GM03348 (cell line): ENCODE measurements at places on chromosomes 3 and 15.

GRCh38 chr3:125154800-125155269 is 57.7 kb downstream of the SLC12A8 start:
- no peak for DNase-seq

GRCh38 chr3:81974751-81975150 is 213.3 kb upstream of the GBE1 start:
- DNase-seq, result no peak

DNA sequence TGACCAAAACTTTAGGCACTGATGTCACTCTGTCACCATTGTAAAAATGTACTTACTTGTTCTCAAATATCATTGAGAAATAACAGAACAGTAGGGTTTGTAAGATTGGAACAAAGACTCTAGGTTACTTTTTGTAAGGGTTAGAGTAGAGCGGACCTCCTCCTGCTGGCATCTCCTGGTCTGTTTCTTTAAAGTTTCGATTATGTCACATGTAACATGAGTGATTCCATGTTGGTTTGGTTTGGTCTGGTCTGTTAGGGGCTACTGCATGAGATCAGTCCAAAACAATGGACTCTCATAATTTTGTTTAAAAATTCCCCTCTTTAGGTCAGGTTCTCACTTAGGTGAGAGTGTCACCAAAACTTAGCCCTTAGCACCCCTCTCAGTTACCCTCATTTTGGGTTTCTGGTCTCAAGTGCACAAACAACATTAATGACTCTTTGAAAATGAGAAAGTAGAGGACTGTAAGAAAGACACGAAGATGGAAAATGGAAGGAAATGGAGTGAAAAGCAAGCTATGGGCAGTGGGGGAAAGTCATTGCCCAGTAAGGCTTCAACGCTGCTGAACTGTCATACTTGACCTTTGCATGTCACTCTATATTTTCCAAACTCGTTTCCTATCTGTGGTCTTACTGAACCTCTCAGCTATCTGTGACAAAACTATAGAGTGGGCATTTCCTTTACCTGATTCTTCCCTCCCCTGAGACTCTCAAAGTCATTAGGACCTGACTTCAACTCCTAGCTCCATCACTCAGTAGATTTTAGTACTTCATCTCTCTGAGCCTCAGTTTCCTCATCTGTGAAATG is 52.7 kb downstream of the LDHAL6B start:
- no peak for DNase-seq

- no peak for DNase-seq
Measured at GRCh38 chr15:27692438-27692837, 406.7 kb downstream of the OCA2 start.

DNA sequence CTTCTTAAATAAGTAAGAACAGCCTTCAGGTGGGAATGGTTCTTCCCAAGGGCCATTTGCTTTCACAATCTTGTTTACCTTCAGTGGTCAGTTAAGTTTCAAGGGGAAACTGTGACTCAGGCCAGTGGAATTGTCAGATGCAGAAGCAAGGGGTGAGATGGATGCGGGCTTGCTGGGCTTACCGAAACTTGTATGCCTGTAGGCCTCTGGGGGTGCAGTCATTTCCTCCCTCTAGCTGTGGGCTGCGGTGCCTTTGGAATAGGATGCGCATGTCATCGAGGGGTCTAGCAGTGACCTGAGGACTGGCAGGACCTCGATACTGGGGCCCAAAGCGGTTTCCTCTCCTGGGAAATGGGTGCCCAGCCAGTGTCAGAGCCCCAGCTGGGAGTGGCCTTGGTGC is 121.6 kb downstream of the EEFSEC start:
- DNase-seq, result peak; percentile 33

DNA sequence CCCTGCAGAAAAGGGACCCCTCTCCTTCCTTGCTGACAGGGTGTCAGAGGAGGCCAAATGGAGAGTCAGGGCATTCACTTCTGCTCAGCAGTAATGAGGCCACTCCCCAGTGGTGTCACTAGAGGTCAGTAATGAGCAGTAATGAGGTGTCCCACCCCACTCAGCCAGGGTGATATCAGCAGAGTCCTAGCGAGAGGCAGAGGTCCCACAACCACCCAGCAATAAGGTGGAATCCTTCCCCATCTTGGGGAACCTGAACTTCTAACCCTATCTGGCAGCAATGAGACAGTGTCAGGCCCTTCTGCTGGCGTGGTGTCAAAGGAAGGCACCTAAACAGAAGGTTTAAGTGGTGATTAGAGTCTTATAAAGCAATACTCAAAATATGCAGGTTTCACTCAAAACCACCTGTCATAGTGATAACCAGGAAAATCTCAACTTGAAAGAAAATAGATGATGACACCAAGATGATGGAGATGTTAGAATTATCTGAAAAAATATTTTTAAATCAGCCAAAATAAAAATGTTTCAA is 12.9 kb downstream of the OCA2 start:
- DNase-seq, result peak; percentile 87
